Upper lobe of left lung (tissue), 6 donors: ENCODE measurements at places on chromosomes 7 and 10. TPM values are rescaled to one million over a fixed set of nuclear protein-coding genes. Genes with fewer than 3 reads are reported as not detected.

Gene OR6B1
- total RNA-seq = not detected

Gene GRID1
- 4.2 TPM for total RNA-seq

DNA sequence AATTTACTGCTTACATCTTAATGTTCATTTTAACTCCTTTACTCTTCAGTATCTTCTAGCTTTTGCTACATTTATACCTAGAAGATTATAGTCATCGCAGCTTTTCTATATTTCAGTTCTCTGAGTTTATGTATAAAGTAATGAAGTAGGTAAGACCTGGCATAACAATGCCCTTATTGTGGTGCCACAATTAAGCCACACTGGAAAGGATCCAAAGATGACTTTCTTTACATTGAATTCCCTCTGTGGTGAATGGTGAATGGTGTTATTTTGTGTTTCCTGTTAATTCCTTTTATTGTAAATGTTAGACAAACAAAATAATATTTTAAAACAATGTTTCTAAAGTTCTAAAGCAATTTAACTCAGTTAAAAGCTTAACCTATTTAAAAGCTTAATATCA, 36.2 kb downstream of the SEMA3D start:
- H3K4me3 ChIP-seq = no peak overlapping the region
- H3K4me1 ChIP-seq = no peaks in the 10 kb centered on the region
- DNase-seq = no peak
- H3K27ac ChIP-seq = no peak overlapping the region

Gene ZNF117
- 10.2 TPM for total RNA-seq

GRCh38 chr10:6069081-6069931, 7.1 kb upstream of the IL2RA start:
- H3K27ac ChIP-seq = no peak overlapping the region
- DNase-seq = no peak
- H3K4me3 ChIP-seq = no peak overlapping the region
- peaks cover 39% of the 10 kb centered on the region for H3K4me1 ChIP-seq
- no peaks in the 10 kb centered on the region for H3K36me3 ChIP-seq
- no peaks in the 10 kb centered on the region for H3K27me3 ChIP-seq

GRCh38 chr10:121803611-121804010, 124.2 kb downstream of the ATE1 start:
- no peaks in the 10 kb centered on the region for H3K27me3 ChIP-seq
- DNase-seq = no peak
- H3K4me3 ChIP-seq = no peak overlapping the region
- no peak overlapping the region for H3K27ac ChIP-seq
- no peaks in the 10 kb centered on the region for H3K36me3 ChIP-seq
- H3K4me1 ChIP-seq = no peaks in the 10 kb centered on the region

GRCh38 chr10:106107706-106108105, 1056.8 kb downstream of the SORCS1 start:
- no peaks in the 10 kb centered on the region for H3K27me3 ChIP-seq
- no peak overlapping the region for H3K27ac ChIP-seq
- no peaks in the 10 kb centered on the region for H3K36me3 ChIP-seq
- DNase-seq = no peak

GRCh38 chr10:85491652-85492051, 874.9 kb downstream of the GRID1 start:
- no peaks in the 10 kb centered on the region for H3K27me3 ChIP-seq
- no peak overlapping the region for H3K4me3 ChIP-seq
- H3K27ac ChIP-seq = no peak overlapping the region
- no peaks in the 10 kb centered on the region for H3K4me1 ChIP-seq
- no peak for DNase-seq

DNA sequence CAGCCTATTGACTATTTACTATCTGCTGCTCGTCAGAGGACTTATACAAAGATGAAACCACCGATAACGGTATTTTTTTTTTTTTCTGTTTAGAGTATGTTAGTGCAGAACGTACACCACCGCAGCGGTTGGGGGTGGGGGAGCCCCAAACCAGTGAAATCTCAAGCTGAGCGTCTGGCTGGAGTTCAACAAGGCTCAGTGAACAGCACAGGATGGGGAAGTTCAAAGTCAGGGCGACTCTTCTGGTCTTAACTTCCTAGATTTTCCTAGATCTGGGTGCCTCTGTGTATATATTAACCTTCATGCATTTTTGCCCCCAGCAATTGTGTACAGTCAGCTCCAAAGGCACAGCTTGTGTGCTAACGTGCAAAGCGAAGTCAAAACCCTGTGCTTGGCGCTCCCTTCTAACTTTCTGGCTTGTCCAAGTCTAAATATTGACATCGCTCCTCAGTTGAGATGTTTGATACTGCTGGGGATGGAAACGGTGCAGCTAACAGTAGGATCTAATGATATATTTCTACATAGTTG, 1.1 kb downstream of the RHOBTB1 start:
- peaks cover 7% of the 10 kb centered on the region for H3K27me3 ChIP-seq
- H3K4me3 ChIP-seq = peak overlapping the region; percentile 89
- H3K27ac ChIP-seq = peak overlapping the region; percentile 96
- H3K4me1 ChIP-seq = peaks cover 13% of the 10 kb centered on the region
- no peak for DNase-seq

Gene ECHDC3
- 77.7 TPM for total RNA-seq

Gene GIMAP8
- 32.3 TPM for total RNA-seq

Gene PDE6C
- total RNA-seq = not detected

- H3K36me3 ChIP-seq = no peaks in the 10 kb centered on the region
- peak; percentile 22 for DNase-seq
- no peaks in the 10 kb centered on the region for H3K27me3 ChIP-seq
- no peaks in the 10 kb centered on the region for H3K4me1 ChIP-seq
Measured at GRCh38 chr10:121942749-121943416, 15.1 kb upstream of the ATE1 start.

Gene FAM20C
- 53.7 TPM for total RNA-seq

DNA sequence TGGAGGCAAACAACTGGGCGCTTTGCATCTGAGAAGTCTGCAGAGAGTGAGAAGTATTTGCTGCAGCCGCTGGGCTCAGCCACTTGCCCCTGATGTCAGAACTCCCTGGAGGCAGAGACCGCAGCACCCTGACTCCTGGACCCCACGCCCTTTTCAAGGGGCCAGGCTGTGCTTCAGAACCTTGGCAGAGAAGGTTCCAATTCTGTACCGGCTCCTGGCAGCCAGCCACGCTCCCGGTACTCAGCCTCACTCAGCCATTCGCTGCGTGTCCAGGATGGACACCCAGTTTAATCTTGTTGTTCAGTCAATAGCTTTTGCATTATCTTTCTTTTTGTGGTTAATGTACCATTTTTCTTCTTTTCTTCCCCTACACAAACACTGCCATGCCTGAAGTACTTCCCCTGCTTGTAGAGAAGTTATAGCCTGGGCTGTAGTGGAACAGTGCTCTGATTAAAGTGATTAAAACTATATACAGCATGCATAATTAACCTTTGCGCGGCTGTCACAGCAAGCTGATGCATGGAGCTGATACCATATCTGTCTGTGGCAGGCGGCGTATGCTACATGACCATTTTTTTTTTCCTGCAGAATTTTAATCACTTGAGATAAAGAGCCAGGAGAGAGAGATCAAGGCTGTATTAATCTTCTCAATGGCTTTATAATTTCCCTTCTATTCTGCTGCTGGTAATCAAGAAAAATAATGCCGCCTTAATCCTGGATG, 578.5 kb downstream of the SDK1 start:
- no peak overlapping the region for H3K27ac ChIP-seq
- no peaks in the 10 kb centered on the region for H3K36me3 ChIP-seq
- no peaks in the 10 kb centered on the region for H3K4me1 ChIP-seq
- no peak overlapping the region for H3K4me3 ChIP-seq
- no peaks in the 10 kb centered on the region for H3K27me3 ChIP-seq
